ENCODE measurements at places on chromosomes 1 and 21.

GRCh38 chr1:11682287-11682771, 1.4 kb upstream of the MAD2L2 start:
- DNase-seq: no peak

- no peak for DNase-seq
These were observed 876 bp upstream of the CATSPERE start for GRCh38 chr1:244460197-244460596.

- no peak for DNase-seq
These were observed 17.3 kb downstream of the CA6 start for GRCh38 chr1:8962812-8963530.

- DNase-seq: no peak
These were observed 8.7 kb downstream of the PLA2G2D start for GRCh38 chr1:20110679-20111078.

- no peak for DNase-seq
These were observed 95.5 kb downstream of the NGF start for GRCh38 chr1:115242543-115242942.

- DNase-seq: no peak
These were observed 2.7 kb downstream of the IFFO2 start for GRCh38 chr1:18953731-18954231.

DNA sequence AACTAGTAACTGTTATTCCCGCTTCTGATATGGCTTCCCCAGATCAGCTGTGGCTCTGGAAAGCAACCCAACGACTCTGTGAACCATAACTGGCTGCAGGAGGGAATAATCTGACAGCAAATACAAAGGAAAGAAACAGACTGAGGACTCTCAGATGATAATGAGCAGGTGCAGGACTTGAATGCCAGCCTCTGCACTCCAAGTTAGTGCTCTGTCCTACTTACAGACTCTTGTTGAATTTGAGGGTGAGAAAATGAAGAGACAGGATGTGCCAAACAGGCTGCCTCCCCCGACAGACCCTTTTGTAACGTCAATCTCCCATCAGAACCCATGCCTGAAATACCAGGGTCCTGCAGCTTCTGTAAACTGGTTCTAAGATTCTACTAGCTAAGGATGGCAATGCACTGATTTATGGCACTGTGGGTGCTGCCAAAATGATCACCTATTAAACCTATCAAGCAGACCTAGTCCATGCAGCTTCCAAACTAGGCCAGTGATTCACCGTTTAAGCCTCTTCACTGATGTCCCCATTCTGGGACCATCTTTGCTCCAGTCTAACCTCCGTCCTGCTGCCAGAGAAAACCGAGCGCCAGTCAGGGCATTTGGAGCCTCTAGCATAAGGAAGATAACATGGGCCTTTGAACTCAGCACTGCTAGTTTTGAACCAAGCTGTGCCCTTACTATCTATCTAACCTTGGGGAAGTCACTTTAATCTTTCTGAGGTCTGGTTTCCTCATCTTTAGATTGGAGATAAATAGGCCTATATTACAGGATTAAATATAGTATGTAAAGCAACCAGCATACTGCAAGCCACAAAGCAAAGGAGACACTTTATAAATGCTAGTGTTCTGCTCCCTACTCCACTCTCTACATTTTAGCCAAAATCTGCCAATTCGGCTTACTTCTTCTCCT, 4.8 kb downstream of the MKNK1 start:
- DNase-seq: no peak

- DNase-seq: no peak
These were observed 36.8 kb downstream of the RAP1A start for GRCh38 chr1:111656086-111657017.

GRCh38 chr1:195866781-195867222, 741.4 kb downstream of the KCNT2 start:
- no peak for DNase-seq

GRCh38 chr1:5933676-5934057, 58.6 kb downstream of the NPHP4 start:
- DNase-seq: no peak

- no peak for DNase-seq
These were observed 9.1 kb downstream of the LMNA start for GRCh38 chr1:156123356-156124196.

DNA sequence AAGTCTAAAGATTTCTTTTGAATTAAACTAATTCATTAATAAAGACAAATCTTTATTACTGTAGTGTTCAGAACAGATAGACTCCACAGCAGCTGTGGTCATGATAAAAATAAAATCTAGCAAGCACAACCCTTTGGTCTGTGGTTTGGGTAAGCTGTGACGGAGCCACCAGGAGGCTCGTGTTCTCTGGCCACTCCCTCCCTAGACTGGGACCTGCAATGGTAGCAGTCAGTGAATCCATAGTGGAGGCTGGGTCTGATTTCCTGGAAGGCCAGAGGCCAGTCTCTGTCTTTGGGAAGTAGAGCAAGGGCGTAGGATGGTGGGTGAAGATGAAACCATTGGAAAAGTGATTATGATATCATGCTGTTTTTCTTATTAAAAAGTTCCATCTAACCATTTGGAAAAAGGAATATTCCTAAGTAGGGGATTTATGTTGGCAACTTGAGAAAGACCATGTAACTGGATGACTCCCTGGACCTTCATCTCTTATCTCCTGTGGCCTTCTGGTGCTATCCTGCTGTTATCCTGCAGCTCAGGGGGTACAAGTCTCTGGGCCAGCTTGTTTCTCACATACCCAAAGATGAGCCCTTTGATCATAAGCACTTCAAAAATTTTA, 39.0 kb downstream of the TENT5C start:
- DNase-seq: no peak

- no peak for DNase-seq
These were observed 15.0 kb downstream of the SNX27 start for GRCh38 chr1:151626740-151627334.

DNA sequence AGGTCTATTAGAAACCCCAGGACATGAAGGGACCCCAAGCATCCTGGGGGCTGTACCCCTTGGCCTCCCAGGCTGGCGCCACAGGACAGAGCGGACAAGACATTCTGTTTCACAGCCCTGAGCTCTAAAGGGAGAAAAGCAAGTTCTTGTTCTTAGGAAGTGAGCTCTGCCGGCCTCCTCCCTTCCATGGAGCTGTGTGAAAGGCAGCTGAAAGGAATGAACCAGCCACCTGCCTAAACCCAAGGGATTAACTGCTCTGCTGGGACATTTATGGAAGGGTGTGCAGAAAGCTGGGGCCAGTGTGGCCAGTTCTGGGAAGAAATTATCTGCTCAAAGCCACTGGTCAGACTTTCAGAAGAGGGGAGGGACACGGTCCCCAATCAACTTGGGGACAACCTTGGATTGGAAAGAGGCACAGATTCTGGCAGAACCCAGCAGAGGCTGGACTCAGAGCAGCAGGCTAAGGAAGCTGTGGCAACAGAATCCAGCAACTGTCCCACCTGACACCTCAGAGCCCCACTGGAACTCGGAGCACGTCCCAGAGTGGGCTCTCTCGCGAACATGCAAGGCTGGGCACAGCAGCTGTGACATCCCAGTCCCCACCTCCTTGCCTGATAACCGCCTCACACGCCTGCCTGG, 2.1 kb downstream of the KLHL21 start:
- DNase-seq: no peak

GRCh38 chr1:113210248-113210647, 137.2 kb downstream of the LRIG2 start:
- no peak for DNase-seq

DNA sequence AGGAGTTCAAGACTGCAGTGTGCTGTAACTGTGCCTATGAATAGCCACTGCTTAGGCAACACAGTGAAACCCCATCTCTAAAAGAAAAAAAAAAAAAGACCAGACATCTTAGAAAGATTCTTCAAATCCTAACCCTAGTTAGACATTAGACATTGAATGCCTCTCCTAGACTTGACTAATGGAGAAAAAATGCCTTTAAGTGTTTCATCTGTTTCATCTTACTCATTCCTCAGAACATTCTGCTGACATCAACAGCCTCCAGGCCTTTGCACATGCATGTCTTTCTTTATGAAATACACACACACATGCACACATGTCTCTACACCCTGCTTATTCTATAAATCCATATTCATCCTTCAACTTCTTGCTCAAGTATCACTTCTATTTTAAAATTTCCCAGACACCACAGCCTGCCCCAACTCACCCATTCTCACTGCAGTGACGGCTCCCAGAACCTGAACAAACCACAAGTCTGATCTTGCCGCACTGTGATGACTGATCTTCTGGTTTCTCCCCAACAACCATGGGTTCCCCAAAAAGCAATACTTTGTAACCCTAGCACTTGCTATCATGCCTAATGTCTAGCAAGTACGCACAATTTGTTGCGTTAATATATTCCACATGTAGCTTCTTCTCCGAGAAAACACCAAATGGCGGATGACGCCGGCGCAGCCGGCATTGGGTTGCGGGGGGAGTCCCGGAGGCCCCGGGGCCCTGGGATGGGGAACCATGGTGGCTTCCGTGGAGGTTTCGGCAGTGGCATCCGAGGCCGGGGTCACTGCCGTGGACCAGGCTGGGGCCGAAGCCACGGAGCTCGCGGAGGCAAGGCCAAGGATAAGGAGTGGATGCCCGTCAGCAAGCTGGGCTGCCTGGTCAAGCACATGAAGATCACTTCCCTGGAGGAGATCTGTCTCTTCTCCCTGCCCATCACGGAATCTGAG, 37.4 kb downstream of the LRRC52 start:
- no peak for DNase-seq

DNA sequence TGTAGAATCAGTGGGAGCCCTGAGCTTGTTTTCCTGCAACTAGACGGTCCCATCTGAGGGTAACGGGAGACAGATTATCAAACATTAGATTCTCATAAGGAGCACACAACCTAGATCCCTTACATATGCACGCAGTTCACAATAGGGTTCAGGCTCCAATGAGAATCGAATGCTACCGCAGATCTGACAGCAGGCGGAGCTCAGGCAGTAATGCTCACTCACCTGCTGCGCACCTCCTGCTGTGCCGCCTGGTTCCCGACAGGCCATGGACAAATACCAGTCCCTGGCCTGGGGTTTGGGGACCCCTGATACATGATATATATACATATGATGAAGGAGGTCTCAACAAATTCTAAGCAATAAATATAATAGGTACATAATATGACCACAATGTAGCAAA, 19.7 kb upstream of the SMIM12 start:
- no peak for DNase-seq

DNA sequence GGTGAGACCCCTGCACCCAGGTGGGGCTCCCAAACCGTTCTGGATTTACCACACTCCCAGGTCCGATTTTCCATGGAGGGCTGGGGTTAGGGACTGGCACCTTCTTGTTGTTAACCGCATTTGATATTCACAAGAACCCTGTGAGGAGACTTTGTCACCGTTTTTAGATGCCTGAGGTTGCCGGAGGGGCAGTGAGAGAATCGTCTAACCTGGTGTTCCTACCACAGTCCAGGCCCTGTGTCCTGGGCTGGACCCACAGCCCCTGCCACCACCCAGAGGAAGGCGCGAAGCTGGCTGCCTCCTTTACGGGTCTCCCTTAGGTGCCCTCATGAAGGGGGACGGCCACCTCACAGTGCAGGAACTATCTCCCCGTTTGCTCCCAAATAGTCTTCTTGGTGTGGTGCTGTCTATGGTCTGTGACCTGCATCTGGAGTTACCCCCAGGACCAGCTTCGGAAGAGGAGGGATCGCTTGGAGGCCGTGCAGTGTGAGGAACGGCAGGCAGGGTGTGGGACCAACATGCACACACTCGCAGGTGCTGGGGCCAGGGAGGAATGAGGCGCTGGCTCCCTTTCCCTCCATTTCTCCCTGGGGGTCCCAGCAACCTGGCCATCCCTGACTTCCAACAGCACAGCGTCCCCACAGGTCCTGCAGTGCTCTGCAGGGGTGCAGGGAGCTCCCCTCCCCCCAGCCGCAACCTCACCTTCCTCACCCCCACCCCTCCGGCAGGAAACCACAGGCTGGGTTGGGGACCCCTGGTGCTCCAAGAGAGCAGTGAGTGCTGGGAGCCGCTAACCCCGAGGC, 7.0 kb downstream of the SIM2 start:
- DNase-seq: no peak

GRCh38 chr1:208204779-208205178, 39.4 kb downstream of the PLXNA2 start:
- no peak for DNase-seq

DNA sequence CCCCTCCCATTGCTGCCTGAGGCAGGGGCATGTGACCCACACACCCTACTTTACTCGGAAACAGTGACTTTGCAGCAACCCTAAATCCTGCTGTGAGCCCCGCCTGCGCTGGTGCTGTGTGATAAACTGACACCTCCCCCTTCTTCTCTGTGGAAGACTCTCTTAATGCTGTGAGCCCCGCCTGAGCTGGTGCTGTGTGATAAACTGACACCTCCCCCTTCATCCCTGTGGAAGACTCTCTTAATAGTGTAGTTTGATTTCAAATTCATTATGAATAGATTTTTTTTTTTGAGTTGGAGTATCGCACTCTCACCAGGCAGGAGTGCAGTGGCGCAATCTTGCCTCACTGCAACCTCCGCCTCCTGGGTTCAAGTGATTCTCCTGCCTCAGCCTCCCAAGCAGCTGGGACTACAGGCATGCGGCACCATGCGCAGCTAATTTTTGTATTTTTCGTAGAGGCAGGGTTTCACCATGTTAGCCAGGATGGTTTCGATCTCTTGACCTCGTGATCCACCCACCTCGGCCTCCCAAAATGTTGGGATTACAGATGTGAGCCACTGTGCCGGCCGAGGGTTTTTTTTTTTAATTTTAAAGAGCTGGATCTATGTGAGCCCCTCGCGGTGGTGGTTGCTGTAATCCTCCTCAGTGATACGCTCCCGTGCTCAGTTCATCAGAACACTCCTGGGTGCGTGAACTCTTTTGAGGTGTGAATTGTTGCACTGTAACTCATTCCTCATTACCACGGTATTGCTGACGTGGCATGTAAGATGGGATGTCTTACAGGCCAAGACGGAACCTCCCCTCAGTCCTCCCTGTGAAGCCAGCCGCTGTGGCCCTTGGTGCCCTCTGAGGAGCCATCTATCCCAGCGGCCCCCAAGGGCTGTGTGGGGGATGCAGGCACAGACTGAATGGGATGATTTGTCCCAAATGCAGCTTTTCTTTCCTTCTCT, 60.3 kb downstream of the GALNT2 start:
- DNase-seq: no peak

- DNase-seq: no peak
These were observed 8.8 kb downstream of the ASAP3 start for GRCh38 chr1:23475134-23475628.

DNA sequence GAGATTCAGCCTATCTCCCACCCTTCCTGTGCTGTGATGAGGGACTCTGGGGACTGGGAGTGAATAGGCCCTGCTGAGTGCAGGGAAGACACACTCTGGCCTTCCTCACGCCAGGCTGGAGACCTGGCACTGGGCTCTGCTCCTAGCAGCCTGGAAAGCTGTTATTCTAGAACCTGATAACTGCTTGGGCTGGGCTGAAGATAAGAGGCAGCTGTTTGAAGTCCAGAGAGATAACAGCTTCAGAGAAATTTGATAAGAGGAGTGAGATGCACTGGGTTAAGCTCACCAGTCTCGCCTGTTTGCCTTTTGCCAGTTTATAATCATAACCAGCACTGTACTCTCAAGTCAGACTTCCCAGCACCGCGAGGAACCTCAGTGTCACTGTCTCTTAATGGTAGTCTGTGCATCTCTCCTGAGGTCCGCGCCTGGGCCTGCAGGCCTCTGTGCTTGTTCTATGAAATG, 46.6 kb upstream of the GPR37L1 start:
- DNase-seq: no peak

- DNase-seq: no peak
These were observed 1.0 kb upstream of the EFNA1 start for GRCh38 chr1:155126556-155127104.
